Midbrain (tissue), 1 donor: ENCODE measurements at places on chromosomes 3 and 15.

GRCh38 chr15:81303244-81304225 is 20.4 kb downstream of the STARD5 start:
- DNase-seq: peak; percentile 13

- DNase-seq: no peak
Measured at GRCh38 chr3:11547498-11547897, 96.2 kb downstream of the VGLL4 start.

- DNase-seq: no peak
Measured at GRCh38 chr3:129119365-129120100, 2.1 kb downstream of the RAB43 start.

DNA sequence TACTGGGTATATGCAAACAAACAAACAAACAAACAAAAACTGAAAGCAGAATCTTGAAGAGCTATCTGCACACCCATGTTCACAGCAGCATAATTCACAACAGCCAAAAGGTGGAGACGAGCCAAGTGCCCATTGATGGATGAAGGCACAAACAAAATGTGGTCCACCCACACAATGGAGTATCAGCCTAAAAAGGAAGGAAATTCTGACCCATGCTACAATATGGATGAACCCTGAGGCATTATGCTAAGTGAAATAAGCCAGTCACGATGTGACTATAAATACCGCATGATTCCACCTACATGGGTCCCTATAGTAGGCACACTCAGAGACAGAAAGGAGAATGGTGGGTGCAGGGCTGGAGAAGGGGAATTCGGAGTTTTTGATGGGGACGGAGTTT is 24.1 kb downstream of the XPC start:
- no peak for DNase-seq

DNA sequence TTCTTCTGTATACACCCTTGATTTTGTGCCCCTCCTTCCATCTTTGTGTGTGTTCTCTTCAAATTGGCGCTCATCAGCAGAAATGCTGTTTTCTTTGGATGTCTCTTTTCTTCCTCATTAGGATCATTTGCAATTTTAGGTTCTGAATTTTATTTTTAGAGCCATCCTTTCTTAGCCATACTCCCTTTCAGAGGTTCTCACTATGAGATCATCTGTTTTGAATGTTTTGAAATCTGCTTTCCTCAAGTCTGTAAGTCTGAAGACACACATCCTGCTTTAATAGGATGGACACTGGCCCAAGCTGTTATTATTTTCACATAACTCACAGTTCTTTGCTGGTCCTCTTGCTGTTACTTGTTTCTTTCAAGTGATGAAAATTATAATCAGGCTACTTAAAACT is 124.8 kb downstream of the BDH1 start:
- no peak for DNase-seq
